ENCODE measurements at places on chromosomes 13 and 19. TPM values are rescaled to one million over a fixed set of nuclear protein-coding genes. Genes with fewer than 3 reads are reported as not detected.

Gene CBARP
- 3.0 TPM for total RNA-seq

Gene CCL25
- total RNA-seq = not detected

Gene VSTM2B
- total RNA-seq = not detected

Gene SLC25A41
- total RNA-seq = 0.14 TPM

Measured in foreskin keratinocyte (primary cell).